ENCODE measurements at places on chromosomes 6 and 20. TPM values are rescaled to one million over a fixed set of nuclear protein-coding genes. Genes with fewer than 3 reads are reported as not detected.

GRCh38 chr6:37029249-37029971 is 24.0 kb downstream of the FGD2 start:
- DNase-seq: peak; percentile 88

GRCh38 chr6:141552463-141552862 is 580.3 kb upstream of the GJE1 start:
- DNase-seq: no peak

DNA sequence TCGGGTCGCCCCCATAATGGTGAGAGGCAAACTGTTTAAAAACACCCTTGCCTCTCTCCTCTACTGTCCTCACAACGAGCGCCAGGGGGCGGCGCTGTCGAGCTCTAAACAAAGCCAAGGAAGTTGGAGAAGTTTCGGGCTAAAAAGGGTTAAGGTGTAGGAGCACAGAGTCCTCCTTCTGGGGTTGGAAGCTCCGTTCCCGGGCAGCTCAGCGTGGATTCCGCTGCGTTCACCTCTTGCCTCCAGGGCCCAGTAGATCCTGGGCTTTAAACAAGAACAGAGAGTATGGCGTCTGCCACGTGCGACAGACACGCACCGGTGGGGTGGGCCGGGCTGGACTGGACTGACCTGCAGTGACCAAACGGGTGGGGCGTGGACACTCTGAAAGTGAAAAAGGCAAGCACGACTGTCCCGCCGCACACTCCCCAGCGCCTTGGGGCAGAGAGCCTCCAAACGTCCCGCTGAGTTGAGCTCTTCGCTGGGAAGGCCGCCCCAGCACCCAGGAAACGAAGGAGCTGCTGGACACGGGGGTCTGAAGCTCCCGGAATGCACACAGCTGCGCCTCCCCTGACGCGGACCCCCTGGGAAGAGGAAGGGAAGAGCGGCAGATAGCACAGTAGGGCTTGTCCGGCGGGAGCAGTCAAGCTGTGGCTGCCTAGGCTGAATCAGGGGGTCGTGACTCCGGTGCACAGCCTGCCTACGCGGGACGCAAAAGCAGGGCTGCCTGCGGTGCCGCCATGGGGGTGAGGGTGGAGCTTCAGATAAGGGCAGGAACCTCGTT is 1.6 kb upstream of the THBD start:
- peak; percentile 88 for DNase-seq

GRCh38 chr6:81739230-81740195 is 13.0 kb downstream of the TENT5A start:
- no peak for DNase-seq

Gene GRIK2
- 0.90 TPM for total RNA-seq

Gene EPPIN
- not detected for total RNA-seq

All from H9 (cell line).